ENCODE measurements at places on chromosomes 7 and 10.

DNA sequence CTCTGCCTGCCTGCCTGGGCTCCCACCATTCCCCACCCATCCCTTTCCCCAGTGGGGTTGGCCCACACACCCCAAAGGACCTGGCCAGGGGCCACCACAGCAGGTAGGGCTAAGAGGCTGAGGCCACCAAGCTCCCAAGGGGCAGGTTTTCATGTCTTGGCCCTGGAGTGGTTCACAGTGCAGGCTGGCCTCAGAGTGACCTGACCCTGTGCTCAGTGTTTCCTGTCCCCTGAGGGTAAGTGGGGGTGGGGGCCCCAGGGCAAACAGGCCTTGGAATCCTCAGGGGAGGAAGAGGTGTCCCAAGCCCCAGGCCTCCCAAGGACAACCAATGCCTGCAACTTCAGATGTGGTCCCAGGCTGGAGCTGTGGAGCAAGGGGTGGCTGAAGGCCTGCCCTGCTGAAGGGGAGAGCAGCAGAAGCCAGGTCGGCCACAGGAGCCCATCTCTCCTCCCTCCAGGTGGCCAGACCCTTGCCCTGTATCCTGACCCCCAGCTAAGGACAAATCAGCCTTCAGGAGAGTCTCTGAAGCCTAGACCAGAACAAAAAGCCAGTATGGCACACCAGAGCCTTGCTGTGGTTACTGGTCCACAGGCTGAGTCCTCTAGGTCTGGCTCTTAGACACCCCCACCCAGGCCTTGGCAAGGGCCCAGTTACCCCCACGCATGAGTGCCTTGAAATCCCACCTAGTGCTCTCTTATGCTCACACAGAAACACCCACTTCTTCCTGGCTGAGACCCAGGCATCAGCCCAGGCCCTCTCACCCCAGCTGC lies 27.6 kb downstream of the POLL start:
- DNase-seq: no peak

GRCh38 chr10:114306116-114306973 lies 67.3 kb downstream of the VWA2 start:
- no peak for DNase-seq

GRCh38 chr7:67653856-67654454 lies 657.3 kb downstream of the TYW1 start:
- DNase-seq: no peak

DNA sequence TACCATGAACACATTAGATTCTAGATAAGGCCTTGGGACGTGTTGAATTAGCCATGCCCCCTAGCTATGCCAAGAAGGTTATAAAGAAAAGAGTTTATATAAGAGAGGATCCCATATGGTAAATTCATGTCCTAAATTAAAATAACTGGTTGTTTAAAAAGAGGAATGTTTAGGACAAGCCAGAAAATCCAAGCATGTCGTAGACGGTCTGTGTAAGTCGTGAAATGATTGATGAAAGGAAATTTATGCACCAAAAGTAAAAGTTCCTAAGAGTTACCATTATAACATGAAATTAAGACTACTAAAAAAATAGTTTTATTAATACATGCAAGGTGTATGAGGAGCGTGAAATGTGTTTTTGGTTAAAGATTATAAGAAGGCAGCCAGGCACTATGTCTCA lies 624.9 kb downstream of the ARL4A start:
- DNase-seq: no peak

GRCh38 chr10:103215601-103216000 lies 22.5 kb upstream of the NT5C2 start:
- no peak for DNase-seq
